ENCODE measurements at places on chromosomes 1 and 21.

DNA sequence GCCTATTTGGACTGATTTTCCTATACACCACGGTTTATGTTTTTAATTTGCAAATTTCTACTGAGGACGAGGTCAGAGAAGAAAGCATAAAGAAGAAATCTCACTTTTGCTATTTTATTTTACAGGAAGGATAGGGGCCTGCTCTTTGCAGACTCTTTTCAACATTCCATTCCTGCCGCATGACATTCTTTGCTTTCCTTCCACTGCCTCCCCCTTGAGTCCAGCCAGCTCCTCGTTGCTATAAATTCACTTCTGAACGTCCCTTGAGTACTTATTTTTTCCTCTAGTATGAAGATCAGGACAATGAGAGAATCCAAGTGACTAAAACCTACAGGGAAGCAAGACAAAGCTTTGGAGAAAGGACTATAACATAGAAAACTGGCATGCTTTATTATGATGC, 53.4 kb upstream of the PTGFR start:
- DNase-seq: no peak

- no peak for DNase-seq
Measured at GRCh38 chr1:77900687-77901293, 12.4 kb downstream of the NEXN start.

GRCh38 chr1:205521686-205522085, 17.2 kb downstream of the CDK18 start:
- no peak for DNase-seq

GRCh38 chr1:150156868-150157603, 7.3 kb downstream of the PLEKHO1 start:
- no peak for DNase-seq

DNA sequence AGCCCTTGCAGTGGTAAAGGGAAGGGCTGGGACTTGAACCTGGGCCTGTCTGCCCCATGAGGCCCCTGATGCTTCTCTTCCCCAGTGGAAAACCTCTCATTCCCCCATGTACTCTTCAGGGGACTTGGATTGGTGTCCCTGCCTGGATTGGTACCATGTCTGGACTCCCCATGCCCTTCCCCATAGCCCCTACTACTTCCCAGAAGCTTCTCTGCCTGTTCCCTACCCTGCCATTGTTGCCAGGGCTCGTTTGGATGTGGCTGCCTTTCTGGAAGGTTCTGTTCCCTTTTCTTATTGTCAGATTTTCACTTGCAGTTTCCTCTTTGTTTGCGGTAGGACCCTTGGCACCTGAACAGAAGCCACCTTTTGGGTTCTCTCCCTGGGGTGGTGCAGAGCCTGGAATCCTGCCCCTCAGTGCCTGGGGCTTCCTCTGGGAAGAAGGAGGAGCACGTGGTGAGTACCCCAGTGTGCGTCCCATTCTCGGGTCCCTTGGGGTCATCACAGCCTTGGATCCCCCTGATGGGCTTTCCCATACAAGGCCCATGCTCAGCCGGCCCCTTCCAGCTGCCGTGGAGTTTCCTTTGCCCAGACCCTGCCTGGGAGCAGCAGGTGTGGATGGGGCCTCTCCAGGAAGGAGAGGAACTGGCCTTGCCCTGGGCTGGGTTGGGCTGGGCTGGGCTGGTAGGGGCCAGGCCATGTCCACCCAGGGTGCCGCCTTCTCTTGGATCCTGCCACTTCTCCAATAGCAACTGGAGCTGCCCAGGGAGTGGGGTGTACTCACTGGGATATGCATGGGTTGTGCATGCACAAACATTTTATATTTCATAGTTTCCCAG, 281.1 kb downstream of the PTPRU start:
- DNase-seq: peak; percentile 59

DNA sequence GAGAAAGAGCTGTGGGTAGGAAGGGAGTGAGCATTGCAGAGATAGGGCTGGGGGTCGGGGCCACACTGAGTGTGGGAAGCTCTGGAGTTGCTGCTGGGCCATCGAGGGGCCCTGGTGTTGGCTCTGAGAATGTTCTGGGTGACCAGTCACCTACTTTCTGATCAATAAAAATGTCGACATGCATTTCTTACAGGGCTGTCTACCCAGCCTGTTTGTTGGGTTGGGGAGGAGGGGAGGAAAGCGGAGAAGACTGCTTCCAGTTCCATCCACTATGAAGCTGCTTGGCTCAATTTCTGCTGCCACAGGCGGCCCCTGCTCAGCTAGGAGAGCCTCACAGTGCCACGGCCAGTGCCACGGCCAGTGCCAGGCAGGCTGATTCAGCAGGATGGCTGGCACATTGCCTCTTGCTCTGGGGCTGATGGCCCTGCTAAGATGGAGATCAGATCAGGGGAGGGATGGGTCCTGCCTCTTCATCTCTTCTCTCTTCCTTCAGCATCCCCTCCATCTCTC, 3.0 kb upstream of the PADI3 start:
- no peak for DNase-seq

DNA sequence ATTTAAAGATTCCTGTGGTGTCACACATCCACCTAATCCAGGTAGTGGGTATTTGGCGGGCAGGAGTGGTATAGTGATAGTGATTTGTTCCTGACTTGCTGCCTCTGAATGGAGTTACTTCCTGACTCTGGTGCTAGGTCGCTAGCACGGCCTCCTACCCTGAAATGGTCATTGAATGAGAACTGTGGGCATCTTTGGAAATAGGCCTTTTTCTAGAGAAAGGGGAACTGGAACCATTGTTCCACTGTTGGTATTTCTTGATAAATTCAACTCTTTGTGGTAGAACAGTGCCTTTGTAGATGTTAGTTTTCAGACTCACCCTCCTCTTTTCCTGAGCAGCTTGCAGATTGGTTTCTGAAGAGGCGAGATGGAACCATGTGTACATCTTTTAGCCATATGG, 1.5 kb downstream of the QSOX1 start:
- no peak for DNase-seq

- no peak for DNase-seq
Measured at GRCh38 chr1:209769171-209769904, 13.5 kb downstream of the TRAF3IP3 start.

- DNase-seq: no peak
Measured at GRCh38 chr21:42004406-42005199, 5.6 kb downstream of the ZBTB21 start.

DNA sequence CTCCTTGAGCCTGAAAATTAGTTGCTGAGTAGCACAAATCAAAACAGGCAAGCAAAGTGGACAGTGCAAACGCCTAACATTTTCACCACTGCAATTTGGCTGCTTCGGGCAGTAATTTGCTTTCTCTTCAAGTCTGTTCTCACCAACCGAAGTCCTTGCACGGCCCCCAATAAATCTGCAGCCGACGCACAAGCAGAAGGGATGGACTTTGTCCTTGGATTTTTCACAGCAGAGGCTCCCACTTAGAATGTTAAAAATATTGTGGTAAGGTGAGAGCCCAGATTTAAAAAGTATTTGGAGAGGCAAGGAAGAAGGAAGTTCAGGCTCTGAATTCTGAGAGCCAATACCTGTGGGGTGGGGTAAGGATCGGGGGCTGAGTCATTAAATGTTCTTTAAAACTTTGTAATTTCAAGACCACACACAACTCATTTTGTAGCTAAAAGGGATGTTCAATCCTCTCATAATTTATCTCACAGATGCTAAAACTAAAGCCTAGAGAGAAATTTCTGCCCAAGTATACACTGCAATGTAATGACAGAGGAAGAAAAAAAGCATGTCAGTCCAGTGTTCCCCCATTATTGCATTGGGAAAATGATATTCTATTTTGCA, 6.2 kb downstream of the CD247 start:
- no peak for DNase-seq

DNA sequence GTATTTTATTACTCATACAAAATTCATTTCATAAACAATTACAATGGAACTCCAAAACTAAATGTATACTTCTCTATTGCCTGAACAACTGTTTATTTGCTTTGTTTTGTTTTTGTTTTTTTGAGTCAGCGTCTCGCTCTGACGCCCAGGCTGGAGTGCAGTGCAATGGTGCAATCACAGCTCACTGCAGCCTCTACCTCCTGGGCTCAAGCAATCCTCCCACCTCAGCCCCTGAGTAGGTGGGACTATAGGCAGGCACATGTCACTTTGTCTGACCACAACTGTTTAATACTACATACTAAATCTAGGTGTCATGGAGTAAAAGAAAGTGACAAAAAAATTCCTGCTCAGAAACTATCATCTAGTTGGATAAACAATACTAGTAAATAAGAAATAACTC, 49.3 kb downstream of the RAB3GAP2 start:
- DNase-seq: no peak

GRCh38 chr1:18907021-18907916, 4.9 kb upstream of the ALDH4A1 start:
- no peak for DNase-seq

- peak; percentile 74 for DNase-seq
Measured at GRCh38 chr1:47689894-47690293, 252.1 kb downstream of the FOXD2 start.

GRCh38 chr1:197868751-197869489, 33.5 kb upstream of the C1orf53 start:
- DNase-seq: no peak

DNA sequence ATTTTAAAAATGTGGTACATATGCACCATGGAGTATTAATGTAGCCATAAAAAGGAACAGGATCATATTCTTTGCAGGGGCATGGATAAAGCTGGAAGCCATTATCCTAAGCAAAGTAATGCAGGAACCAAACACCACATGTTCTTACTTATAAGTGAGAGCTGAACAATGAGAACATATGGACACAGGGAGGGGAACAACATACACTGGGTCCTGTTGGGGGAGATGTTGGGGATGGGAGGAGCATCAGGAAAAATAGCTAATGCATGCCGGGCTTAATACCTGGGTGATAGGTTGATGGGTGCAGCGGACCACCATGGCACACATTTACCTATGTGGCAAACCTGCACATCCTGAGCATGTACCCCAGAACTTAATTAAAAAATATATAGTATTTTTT, 352.5 kb upstream of the KAZN start:
- DNase-seq: no peak

GRCh38 chr21:45639206-45640000, 4.1 kb upstream of the PCBP3 start:
- DNase-seq: no peak

All from suprapubic skin (tissue), 4 donors.